ENCODE measurements at places on chromosomes 1 and 21. TPM values are rescaled to one million over a fixed set of nuclear protein-coding genes. Genes with fewer than 3 reads are reported as not detected.

- DNase-seq = peak; percentile 38
Measured at GRCh38 chr1:212860713-212861581, 2.9 kb downstream of the FLVCR1 start.

GRCh38 chr1:197902131-197902453, 338 bp upstream of the C1orf53 start:
- no peak for DNase-seq

DNA sequence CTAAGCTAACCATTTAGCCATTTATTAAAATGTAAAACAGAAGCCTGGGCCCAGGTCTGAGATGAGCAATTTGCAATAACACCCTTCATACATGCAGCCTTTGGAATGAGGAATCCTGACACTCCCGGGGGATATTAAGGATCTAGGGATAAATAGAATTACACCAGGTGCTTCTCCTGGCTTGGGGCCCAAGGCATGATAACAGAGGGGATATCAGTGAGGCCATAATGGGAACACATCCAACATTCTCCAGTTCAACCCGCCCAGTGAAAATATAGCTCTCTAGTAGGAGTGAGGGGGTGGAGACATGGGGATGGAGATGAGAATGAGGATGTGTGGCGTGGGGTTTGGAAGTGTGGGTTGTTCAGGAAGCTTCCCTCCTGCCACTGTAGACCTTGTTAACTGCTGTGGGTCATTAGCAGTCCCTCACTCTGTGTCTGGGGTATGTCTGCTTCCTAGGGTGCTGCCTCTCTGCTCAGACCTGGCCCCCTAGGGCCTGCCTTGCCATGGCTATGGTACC, 57.9 kb upstream of the KANK4 start:
- no peak for DNase-seq

GRCh38 chr21:42629933-42630589, 23.4 kb upstream of the PDE9A start:
- DNase-seq = no peak

GRCh38 chr1:203528976-203529835, 35.3 kb downstream of the OPTC start:
- DNase-seq = no peak

DNA sequence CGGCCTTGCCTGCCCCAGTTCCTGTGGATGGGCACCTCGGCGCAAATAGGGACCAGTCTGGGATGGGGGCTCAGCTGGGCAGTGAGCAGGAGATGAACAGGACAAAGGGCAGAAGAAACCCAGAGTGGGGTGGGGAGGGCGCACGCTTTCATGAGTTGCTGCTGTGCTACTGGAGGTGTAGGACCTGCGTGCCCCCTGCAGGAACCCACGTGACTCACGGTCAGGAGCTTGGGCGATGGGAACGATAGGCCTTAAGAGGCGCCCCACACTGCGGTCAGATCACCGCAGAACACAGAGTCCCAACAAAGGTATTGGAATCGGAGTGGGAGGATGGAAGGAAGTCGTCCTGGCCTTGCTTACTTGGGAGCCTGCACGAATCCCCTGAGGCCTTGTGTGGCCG, 17.2 kb downstream of the PRDM15 start:
- no peak for DNase-seq

DNA sequence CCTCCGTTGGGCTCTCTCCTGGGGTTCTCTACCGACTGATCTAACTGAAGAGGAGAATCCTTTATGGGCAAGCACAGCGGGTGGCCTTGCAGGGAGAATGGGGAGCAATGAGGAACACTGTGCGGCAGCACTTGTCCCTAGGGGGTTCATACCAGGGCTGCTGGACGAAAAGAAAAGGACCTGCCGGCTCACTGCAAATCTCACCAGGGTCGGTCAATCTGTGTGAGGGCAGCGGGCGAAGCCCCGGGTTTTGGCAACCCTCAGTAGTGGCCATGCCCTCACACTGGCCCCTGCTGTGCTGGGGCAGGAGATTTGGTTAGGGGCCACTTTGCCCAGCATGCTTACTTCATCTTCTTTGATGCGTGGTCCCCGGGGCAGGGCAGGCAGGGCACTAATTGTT, 5.9 kb downstream of the LHX9 start:
- DNase-seq = no peak

DNA sequence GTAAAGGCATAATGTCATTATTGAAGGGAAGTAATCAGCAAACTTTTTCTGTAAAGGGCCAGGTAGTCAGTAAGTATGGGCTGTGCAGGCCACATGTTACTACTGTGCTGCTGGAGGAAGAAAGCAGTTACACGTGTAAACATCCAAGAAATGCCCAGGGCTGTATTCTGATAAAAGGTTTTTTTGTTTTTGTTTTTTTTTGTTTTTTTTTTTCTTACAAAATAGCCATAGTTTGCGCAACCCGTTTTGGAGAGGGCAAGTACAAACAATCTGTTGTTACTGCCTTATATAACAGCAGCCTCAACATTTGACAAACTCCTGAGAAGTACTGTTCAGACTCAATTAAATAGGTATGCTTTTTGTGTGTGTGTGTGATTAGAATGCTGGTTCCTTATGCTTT, 26.7 kb upstream of the MTMR11 start:
- DNase-seq = peak; percentile 43

DNA sequence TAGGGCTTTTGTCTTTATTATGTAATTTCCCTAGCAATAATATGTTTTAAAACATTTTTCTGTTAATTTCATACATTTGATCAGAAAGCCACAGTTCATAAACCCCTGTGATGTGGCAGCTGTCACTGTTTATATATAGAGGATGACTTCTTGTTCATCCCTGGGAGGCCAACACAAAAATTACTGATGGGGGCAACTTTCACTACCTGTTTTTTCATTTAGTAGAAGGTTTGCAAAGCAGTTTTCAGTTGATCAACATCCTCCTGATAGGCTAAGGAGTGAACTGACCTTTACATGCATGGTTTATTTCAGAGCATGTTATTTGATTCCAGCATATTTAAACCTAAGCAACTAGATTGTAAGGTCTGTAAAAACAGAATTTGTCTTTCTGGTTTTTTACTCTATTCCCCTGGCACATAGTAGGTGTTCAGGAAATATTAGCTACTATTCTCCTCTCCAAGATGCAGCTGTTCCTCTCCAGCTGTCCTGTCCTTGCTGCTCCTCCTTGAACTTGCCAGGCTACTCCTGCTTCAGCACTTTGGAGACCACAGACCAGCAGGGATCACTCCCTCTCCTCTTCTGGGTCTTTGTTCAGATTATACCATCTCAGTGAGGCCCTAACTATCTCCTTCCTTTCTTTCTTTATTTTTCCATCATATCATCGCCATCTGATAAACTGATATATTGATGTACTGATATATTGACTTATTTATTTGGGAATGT, 54.7 kb downstream of the ROR1 start:
- DNase-seq = peak; percentile 9

DNA sequence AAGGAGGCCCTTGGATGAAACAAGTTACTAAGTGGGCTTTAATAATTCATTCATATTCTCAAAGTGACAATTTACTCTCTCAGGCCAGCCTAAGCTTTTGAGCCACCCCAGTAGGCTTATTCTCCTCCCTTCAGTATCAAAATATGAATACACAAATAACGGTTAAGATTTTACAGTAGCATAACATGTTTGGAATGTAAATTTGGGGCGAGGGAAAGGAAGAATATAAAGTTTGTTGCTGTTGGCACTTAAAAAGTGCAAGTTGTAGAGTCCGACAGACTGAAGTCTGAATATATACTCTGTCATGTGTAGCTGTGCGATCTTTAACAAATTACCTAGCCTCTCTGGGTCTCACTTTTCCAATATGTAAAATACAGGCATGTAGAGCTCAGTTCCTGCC, 22.6 kb upstream of the MYSM1 start:
- no peak for DNase-seq

DNA sequence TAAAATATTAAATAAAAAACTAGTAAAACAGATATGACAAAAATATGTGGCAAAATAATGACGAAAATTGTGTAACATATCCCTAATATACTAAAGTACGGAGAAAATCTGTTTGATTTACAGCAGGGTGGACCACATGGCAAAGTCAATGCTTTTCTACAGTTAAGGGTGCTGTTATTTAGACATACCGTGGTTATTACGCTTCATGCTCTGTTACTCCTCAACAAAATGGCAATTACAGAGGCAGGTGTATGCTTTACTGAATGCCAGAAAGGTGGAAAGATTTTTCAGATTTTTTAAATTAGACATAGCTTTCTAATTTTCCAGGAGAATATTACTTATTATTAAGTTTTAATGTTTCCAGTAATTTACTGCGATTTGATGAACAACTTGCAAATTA, 343.9 kb upstream of the DPYD start:
- DNase-seq = no peak

GRCh38 chr1:64981601-64982533, 15.5 kb upstream of the JAK1 start:
- no peak for DNase-seq

GRCh38 chr1:145960468-145961108, 2.8 kb upstream of the LIX1L start:
- peak; percentile 82 for DNase-seq

- no peak for DNase-seq
Measured at GRCh38 chr1:111332190-111332589, 41.5 kb downstream of the CHIA start.

GRCh38 chr1:228101994-228102790, 933 bp downstream of the C1orf35 start:
- peak; percentile 66 for DNase-seq

DNA sequence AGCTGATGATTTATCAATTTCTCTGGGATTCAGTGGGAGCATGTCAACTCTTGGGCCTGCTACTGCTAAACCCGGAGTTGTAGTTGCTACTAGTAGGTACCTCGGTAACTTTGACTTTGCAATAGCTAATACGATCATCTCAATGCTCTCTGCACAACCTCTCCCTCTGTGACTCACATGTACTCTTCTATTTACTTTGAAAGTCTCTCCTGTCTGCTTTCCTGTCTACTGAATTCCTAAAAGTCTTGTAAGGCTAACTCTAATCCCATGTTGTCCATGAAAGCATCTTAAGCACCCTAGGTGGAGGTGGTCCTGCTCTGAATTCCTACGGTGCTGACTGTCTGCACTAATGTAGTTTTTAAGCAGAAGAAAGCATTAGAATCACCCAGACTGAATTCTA, 29.3 kb downstream of the SLC9C2 start:
- no peak for DNase-seq

GRCh38 chr1:55484173-55484572, 269.0 kb upstream of the USP24 start:
- no peak for DNase-seq

- DNase-seq = peak; percentile 75
Measured at GRCh38 chr1:51627672-51628071, 10.8 kb downstream of the OSBPL9 start.

- peak; percentile 79 for DNase-seq
Measured at GRCh38 chr1:240000634-240001033, 91.0 kb upstream of the FMN2 start.

DNA sequence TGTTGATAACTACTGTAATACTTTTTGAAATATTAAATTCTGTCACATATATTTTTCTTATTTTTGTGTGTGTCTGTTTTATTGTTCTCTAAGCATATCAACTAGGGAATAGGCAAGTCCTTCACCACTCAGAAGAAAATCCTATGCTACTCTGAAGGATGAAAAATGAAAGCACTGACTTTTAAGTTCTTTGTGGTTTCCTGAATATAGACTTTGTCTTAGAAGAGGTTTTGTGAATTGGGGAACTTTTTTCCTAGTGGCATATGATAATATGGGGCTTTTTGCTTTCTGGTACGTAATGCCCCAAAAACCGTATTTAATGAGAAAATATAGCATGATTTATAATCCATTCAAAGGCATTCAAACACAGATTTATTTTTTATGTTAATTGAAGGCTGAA, 136.0 kb downstream of the SNX7 start:
- no peak for DNase-seq

DNA sequence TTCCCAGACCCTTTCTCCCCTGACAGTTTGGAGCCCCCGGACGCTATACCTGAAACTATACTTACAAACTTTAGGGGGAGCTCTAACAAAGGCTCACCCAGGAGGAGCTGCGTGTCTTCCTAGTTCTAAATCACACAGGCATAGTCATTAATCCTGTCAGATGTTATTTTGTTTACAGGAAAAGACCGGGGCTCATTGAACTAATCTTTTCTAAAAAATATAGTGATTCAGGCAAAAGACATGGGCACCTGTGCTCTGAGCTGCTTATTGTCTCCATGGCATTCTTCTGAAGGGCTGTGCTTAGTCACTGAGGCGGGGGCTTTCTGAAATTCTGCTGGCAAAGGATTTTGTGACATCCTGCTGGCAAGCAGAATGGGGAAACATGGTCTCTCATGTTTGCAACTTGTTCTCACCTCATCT, 1577.0 kb downstream of the NCAM2 start:
- no peak for DNase-seq

- no peak for DNase-seq
Measured at GRCh38 chr1:159913451-159914192, 11.7 kb downstream of the TAGLN2 start.

DNA sequence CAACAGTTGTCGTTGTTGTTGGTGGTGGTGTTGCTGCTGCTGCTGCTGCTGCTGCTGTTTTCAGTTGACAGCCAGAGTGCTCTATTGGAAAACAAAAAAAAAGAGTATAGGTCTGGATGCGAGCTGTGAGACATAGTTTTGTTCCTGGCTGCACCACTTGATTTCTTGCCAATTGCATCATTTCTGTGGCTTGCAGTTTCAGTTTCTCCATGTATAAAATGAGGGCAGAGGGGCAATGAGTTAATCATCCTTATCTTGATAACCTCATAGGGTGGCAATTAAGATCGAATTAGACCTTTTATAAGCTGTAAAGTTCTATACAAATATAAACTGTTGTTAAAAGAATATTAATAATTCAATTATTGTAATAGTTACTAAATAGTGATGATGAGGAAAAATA, 156.7 kb downstream of the DMRTA2 start:
- DNase-seq = peak; percentile 78

DNA sequence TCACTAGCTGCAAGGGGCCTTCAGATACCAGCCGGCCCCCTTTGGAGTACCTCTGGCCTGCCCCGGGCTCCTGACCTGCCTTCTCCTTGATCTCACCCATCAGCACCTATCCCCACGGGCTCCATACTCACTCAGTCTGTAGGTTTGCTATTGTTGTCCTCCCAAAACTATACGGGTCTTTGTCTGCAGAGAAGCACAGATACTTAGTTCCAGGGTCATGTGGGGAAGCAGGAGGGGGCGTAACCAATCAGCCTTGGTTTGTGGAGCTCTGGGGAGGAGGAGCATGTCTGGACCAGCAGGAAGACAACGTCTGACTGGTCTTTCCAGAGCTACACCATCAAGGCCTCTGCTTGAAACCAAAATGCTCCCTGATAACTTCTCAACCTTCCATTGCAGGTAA, 15.2 kb downstream of the TMEM63A start:
- no peak for DNase-seq

GRCh38 chr1:155250246-155250632, 5.0 kb downstream of the ENTREP3 start:
- no peak for DNase-seq

- peak; percentile 53 for DNase-seq
Measured at GRCh38 chr1:226132728-226133503, 53.6 kb downstream of the ACBD3 start.

The MRAP gene
- total RNA-seq = not detected

The RABIF gene
- total RNA-seq = 7.2 TPM

The S100A9 gene
- total RNA-seq = not detected

The OPRD1 gene
- not detected for total RNA-seq

The FCMR gene
- not detected for total RNA-seq

The TLCD4 gene
- not detected for total RNA-seq

The RASSF5 gene
- total RNA-seq = 0.89 TPM

The IL10RB gene
- 50.6 TPM for total RNA-seq

The KRTAP12-2 gene
- not detected for total RNA-seq

The ADCY10 gene
- total RNA-seq = not detected

The UQCRHL gene
- total RNA-seq = 0.51 TPM

The SLC35D1 gene
- total RNA-seq = 14.9 TPM

The OR14I1 gene
- not detected for total RNA-seq

The TMCC2 gene
- 1.7 TPM for total RNA-seq

The NHLH2 gene
- not detected for total RNA-seq

The GBP3 gene
- total RNA-seq = 59.9 TPM
